Choroid plexus epithelial cell (primary cell): ENCODE measurements at places on chromosomes 1 and 21.

- DNase-seq, result peak; percentile 34
Measured at GRCh38 chr1:31753707-31754349, 10.3 kb downstream of the ADGRB2 start.

DNA sequence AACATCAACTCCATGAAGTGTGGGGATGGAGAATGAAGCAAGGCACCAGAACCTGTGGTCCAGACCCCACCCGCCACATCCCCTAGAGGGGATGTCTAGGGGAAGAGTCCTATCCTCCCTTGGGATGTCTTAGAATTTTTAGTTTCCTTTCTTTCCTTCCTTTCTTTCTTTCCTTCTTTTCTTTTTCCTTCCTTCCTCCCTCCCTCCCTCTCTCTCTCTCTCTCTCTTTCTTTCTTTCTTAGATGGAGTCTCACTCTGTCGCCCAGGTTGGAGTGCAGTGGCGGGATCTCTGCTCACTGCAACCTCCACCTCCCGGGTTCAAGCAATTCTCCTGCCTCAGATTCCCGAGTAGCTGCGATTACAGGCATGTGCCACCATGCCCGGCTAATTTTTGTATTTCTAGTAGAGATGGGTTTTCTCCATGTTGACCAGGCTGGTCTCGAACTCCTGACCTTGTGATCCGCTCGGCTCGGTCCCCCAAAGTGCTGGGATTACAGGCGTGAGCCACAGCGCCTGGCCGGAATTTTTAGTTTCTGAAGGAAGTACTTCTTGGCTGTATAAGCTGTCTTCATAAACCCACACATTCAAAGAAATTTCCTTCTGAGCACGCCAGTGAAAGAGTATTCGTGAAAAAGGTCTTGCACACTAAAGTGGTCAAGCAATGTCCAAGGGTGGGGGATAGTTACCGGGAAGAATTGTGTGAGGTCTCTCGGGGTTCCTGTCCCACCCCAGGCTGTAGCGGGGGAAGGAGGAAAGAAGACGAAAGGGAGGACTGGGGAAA is 20.8 kb upstream of the LEFTY2 start:
- no peak for DNase-seq

GRCh38 chr21:20949884-20950283 is 48.3 kb upstream of the NCAM2 start:
- DNase-seq, result no peak

- no peak for DNase-seq
Measured at GRCh38 chr1:102365071-102365470, 368.3 kb upstream of the OLFM3 start.

- DNase-seq, result no peak
Measured at GRCh38 chr1:37055631-37056030, 21.3 kb upstream of the GRIK3 start.

DNA sequence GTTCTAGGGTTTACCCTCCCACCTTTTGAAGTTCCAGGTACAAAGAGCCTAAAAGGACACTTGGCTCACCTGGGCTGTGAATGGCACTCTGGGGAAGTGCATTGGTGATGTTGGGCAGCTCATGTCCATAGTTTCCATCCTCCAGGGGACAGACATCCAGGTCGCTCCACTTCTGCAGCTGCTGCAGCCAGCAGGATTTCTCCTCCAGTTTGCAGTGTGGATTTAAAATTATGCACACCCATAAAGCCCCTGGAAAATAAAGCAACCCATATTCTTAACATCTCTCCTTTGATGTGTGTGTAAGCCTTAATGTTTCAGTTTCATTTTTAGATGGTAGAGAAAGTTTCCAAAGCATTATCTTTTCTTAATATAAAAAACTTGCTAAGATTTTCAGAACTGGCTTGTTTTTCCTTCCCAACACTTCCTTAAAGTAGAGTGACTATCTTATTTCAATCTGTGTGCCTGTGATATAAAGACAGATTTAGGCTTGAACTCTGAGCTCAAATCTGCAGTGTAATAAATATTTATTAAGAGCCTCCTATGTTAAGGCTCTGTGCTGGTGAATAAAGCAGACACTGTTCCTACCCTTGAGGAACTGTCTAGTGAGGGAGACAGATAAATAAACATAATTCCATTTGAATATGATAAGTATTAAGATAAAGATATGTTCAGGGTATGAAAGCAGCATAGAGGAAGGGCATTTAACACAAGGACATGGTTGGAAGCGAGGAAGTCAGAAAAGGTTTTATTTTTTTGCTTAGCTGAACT is 39.1 kb downstream of the UROD start:
- peak; percentile 19 for DNase-seq

DNA sequence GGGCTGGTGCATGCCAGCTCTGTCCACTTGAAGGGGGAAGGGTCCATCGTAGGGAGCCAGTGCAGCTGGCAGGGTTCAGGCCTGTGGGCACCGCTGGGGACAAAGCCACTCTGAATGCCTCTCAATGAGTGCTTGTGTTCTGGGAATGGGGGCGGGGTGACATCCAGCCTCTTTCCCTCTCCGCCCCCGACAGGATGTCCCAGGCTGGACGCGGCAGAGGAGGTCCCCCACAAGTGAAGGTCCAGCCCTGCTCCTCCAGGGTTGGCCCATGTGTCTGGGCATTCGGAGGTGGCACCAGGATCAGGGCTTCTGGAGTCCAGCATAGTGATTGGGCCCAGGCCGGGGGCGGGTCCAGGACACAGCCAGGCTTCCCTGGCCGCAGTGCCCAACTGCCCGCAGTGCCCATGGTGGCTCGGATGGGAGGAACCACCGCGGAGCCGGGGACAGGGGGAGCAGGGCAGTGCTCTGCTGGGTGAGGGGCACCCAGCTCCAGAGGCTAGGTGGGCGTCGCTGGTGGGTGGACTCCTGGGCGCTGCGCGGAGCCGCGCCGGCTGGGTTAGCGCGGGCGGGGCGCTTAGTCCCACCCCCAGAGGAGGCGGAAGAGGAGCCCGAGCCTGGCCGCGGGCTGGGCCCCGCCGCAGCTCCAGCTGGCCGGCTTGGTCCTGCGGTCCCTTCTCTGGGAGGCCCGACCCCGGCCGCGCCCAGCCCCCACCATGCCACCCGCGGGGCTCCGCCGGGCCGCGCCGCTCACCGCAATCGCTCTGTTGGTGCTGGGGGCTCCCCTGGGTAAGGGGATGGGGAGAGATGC is at the start of gene SHISA4:
SHISA4 (plus strand) TSS at position 617 of the 808 bp plus-strand sequence; CDS start at position 714, 97 bp downstream.
- DNase-seq, result peak; percentile 30

GRCh38 chr1:21293537-21294265 is 3.4 kb upstream of the ECE1 start:
- DNase-seq, result no peak

GRCh38 chr1:224617410-224618355 is 1.6 kb downstream of the CNIH3 start:
- no peak for DNase-seq

- DNase-seq, result no peak
Measured at GRCh38 chr1:66350001-66350547, 183.9 kb upstream of the SGIP1 start.

GRCh38 chr1:62832276-62832675 is 48.3 kb downstream of the ATG4C start:
- no peak for DNase-seq

DNA sequence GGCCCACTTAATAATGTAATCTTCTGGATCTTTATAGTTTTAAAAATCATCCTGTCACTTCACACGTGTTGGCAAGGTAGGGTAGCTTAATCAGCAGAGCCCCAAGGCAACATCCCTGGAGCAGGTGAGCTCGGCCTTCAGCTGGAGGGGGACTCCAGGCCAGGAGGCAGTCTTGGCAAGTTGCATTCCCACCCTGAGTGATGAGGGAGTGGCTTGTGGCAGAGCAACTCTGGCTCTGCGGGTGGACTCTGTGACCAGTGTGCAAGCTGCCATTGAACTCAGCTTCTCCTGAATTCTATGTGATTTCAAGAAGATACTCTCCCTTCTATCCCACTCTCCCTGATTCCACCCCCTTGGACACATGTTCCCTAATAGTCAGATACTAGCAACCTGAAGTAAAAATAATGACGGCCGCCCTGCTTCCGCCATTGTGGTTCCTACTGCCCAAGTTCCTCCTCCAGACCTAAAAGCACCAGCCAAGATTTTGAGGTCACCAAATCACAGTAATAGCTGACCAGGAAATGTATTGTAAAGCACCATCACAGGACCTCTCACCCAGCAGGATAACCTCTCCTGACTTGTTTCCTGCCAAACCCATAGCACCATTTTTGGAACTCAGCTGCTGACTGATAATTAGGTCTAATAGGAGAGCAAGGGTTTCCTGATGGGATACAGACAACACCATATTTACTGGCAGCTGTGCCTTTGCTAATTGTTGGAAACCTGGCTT is 11.5 kb upstream of the LYST start:
- no peak for DNase-seq

- no peak for DNase-seq
Measured at GRCh38 chr1:173862769-173863223, 5.0 kb downstream of the GAS5 start.

DNA sequence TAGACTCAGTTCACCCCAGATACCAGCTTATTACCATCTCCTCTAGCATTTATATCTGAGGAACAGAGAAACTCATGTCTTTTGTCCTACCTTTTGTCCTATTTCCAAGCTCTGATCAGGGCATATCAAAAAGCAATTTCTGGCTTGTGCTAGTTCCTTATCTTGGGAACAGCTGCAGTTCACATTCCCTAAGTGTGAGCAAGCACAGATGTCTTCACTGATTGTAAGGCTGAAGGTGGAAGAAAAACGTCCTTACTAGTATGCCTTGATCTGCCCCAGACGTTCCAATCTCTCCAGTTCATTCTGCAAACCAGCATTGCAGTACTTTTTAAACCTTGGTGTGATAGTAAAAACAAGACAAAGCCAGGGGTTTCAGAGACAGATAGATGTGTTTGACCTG is 139.8 kb downstream of the NCAM2 start:
- peak; percentile 74 for DNase-seq

GRCh38 chr1:58975888-58976287 is 192.0 kb upstream of the JUN start:
- DNase-seq, result peak; percentile 52

DNA sequence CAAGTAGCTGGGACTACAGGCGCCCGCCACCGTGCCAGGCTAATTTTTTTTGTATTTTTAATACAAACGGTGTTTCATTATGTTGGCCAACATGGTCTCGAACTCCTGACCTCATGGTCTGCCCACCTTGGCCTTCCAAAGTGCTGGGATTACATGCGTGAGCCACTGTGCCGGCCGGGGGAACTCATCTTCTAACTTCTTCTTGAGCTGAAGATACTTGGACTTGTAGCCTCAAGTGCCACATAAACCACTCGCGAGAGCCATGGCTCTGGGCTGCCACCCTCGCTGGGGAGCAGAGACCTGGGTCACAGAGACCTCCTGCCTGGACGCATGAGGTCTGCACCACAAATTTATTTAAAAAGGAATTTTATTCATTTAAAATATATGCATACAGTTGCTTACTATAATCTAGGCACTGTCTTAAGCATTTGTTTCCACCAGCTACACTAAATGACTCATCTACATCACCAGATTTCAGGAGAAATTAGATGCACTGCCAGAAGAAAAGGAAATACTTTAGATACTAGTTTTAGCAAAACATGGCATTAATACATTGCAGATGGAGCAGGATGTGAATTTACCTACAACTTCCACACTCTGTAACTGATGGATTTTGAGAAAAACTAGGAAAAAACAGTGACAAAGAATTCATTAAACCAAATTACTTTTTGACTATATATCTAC is 29.9 kb upstream of the PUM1 start:
- peak; percentile 78 for DNase-seq

- peak; percentile 97 for DNase-seq
Measured at GRCh38 chr1:236168716-236169429, 26.5 kb downstream of the GPR137B start.

DNA sequence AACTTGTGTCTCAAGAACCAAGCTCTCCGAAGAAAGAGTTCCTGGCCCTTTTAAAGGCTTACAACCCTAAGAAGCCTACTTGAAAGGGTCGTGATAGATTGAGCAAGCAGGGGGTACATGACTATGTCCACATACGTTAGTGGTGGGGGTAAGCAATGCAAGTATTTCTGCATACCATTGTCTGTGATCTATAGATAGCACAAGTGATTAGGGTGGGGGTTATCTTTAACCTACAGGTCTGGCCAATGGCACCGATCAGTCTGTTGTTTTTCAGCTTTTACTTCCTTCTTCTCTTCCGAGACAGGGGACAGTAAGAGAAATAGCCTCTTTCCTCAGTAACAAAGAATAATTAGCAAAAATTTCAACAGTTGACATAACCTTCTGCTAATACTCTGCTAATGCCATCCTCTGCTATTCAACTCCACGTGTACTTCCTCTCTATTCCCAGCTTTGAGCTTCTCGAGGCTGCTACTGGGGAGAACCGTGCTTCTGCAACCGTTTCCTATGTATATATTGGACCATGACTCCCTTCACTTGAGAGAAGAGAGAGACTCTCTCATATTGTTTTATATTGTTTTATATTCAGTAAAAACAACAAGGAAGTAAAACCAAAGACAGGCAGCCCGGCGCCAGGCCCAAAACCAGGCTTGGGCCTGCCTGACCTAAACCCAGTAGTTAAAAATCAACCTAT is 727.7 kb upstream of the NCAM2 start:
- DNase-seq, result no peak

DNA sequence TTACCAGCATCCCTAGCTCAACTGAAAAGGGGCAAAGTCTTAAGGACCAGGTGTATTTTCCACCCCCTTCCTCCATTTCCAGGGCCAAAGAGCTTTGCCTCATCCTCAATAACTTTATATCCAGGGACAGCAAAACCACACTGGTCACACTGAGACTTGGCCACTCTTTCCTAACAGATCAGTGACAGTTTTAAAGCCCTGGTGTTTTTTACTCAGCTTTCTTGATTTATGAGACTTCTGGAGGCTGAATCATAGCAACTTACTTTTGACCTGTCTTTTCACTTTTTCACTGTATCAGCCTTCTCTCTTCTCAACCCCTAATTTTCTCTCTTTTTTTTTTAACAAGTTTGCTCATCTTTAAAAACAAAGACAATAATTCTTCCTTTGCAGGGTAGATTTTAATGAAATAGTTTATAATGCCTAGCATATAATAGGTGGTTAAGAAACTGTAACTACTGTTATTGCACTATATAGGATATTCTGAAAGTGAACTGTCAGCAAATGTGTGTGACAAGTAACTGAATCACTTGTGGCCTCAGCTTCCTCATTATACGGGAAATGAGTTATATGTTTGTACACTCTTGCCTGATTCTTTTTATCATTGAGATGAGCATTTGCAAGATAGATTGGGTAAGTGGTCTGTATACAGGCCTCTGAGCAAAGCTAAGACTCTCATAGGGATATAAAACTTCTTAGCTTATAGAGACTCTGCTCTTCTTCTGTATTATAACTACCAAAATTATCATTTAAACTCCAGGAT is 19.7 kb upstream of the DYNLT5 start:
- peak; percentile 20 for DNase-seq

GRCh38 chr1:168980656-168981055 is 125.8 kb upstream of the ATP1B1 start:
- DNase-seq, result no peak

GRCh38 chr1:236491469-236492136 is 32.2 kb upstream of the LGALS8 start:
- no peak for DNase-seq

- DNase-seq, result no peak
Measured at GRCh38 chr1:218845589-218845988, 328.1 kb upstream of the LYPLAL1 start.

- DNase-seq, result no peak
Measured at GRCh38 chr1:205192287-205192686, 19.2 kb downstream of the DSTYK start.
